ENCODE measurements at places on chromosomes 7 and 10. TPM values are rescaled to one million over a fixed set of nuclear protein-coding genes. Genes with fewer than 3 reads are reported as not detected.
A peak's percentile ranks its signal among the peaks of the same experiment; 100 is the strongest.

GRCh38 chr7:111059833-111060232, 31.1 kb upstream of the LRRN3 start:
- DNase-seq: no peak

- DNase-seq: no peak
Observed at GRCh38 chr7:148289630-148290029, 300.9 kb upstream of the C7orf33 start.

DNA sequence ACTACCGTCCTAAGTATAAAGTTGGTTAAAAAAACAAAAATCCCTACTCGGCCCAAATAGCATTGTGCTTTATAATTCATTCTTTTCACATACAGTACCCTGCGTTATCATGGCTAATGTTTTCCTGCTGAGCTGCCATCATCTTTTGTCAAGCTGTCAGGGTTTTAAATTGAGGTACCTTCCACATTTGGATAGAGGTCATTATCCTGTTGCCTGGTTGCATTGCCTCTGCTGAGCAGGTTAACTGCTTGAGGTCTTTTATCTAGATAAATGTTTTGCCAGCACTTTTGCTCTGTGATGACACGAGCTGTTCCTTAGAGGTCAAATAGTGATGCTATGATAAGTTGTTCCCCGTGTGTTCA, 94.4 kb upstream of the FZD1 start:
- no peak for DNase-seq

Gene A1CF
- not detected for total RNA-seq

Gene HPSE2
- not detected for total RNA-seq

DNA sequence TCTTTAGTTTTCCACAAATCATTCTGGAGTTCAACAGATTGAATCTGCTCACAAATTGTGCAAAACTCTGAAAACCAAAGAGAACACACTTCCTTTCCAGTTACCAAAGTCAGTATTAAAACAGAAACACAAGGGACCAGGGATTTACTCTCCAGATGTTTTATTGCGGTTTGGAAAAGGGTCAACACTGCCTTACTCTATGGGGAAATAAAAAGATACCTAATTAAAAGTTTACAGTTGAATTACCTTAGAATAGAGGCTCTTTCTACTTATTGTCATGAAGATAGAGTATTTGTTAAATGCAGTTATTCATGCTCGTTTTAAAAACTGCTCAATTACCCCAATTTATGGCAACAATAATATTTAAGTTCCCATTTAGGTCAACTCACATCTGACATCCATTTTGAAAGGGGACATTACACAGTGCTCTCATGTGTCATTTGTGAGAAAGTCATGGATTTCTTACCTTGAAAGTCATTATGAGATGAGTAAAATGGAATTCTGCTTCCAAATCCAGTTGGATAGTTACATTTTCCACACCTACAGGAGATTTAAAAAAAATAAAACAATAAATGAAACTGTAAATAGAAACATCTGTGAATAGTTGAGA, 8.4 kb downstream of the LAMB1 start:
- DNase-seq: peak; percentile 65

GRCh38 chr7:93575555-93576399, 1.3 kb upstream of the CALCR start:
- peak; percentile 6 for DNase-seq

Gene GIMAP6
- total RNA-seq: 0.48 TPM

DNA sequence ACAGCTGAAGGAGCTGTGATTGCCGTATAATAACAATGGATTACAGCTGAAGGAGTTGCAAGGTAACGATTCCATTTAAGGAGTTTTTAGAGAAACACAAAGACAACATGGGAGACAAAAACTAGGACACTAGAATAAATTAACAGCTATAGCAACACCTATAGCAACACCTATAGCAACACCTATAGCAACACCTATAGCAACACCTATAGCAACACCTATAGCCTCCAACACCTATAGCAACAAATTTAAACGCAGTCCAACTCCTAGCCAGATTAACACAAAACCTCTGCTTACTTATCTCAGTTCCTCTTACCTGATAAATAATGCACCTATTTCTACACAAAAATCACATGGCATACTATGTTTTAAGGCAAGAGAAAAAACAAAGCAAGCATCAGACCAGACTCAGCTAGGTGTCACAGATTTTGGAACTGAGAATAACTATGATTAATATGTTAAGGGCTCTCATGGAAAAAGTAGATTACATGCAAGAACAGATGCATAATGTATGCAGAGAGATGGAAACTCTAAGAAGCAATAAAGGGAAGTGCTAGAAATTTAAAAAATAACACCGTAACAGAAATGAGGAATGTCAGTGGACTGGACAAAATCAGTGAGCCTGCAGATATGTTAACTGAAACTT, 55.7 kb upstream of the SRPK2 start:
- no peak for DNase-seq

DNA sequence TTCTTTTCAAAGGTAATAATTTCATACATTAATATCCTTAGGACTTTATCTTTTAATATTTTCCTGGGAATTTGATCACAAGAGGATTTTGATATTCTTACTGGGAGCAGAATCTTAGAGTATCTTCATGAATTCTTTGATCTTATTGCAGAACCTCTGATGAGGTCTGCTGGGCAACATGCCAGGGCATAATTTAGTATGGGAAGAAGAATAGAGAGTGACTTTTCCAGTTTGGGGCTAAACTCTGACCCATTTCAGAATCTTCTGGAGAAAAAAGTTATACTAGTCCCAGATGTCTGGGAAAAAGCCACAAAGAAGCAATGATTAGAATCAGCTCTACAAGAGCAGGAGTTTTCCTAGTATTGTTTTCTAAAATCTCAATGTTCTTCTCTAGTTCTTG, 28.0 kb upstream of the RSU1 start:
- peak; percentile 56 for DNase-seq

- DNase-seq: peak; percentile 79
Observed at GRCh38 chr10:112389271-112389822, 15.4 kb downstream of the ACSL5 start.

DNA sequence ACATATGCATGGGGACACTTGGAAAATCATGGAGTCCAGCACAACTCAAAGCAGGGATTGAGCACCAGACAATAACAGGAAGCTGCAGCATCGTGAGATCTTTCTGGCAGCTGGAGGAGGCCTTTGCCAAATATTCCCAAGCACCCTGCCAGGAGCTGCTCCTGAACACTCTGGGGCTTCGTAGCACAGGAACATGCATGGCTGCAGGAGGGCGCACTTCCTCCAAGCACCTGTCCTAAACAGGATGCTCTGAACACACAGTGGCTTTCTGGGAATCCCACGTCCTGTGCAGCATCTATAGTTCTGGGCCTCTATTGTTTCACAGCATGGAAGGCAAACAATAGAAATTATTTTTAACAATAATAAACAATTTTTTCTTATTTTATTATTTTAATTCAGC, 4.1 kb downstream of the ABLIM1 start:
- DNase-seq: no peak

Gene GBX1
- total RNA-seq: not detected

DNA sequence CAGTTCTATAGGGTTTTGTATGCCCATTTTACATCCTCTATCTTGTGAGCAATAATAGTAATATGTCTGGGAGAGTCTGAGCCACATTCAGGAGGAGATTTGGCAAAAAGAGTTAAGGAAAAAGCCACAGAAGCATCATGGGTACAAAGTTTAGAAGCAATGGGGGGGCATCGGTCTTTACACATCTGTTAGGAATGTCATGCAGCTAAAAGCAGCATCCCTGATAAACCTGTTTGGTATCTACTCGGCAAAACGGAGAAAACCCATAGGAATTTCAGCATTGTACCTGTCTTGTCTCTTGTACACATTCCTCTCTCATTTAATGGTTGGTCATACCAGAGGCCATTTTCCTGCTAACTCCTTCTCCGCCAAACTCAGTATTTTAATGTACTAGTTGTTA, 12.5 kb upstream of the HERPUD2 start:
- DNase-seq: peak; percentile 37

DNA sequence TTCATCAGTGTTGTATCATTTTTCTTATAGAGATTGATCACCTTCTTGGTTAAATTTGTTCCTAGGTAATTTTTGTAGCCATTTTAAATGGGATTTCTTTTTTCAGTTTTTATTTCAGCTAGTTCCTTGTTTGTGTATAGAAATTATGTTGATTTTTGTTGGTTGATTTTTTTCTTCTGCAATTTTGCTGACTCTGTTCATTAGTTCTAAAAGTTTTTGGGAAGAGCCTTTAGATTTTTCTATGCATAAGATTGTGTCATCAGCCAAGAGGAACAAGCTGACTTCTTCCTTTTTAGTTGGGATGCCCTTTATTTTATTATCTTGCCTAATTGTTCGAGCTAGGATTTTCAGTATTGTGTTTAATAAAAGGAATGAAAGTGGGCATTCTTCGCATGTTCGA, 222.2 kb upstream of the TEX47 start:
- no peak for DNase-seq

DNA sequence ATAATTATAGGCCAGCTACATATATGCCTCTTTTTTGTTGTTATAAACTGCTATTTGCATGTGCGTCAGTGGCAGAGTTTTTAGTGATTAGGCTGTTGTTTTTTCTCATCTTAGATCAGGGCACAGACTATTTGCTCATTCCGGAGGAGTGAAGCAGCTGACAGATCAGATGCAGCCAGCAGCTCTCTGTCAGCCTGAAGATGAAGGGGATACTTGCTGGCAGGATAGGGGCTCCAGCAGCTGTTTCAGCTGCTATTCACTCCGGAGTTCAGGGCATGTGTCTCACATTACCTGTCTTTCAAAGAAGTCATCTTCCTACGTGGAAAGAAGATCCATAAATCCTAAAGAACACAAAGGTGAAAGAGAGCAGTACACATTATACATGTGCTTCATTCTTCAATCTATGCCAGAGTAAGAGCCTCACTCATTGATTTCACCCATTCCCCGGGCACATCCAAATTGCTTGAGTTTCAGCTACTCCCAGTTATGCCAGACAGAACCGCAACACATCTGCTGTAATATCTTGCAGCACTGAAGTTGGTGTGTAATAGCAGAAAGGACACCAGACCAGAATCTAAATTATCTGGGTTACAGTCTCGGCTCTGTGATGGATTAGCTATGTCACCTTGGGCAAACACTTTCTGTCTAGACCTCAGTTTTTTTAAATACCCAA, 182.8 kb upstream of the CHRM2 start:
- no peak for DNase-seq

DNA sequence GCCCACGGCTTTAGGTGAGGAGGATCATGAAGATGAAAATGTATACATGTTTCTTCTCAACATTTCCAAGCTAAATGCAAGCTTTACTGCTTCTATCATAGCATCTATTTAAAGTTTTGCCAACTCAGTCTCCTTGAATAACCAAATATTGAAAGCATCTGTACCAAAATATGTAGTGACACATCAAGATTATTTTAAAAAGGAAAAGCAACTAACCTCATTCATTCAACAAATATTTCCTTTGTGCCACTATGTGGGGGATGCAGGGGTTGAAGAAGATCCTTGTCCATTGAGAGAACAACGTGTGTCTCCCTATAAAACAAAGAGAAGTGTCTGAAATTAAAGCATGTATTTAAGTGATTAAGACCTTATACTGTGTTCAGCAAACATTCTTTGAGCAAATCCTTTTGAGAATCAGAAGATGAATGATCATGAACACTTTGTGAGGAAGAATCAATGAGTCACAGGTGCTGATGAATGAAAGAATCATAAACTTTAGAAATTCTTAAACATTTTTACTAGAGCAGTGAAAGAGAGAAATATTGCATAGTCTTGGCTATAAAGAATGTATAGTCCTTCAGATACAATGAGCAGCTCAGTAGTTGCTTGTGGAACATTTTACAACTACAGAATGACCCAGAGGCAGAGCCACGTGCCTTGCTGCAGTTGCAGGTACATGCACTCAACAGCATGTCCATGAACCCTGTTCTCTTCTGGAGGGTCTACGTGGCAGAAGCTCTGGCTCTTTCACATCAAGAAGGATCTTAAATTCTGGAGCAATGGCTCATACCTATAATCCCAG, 13.9 kb downstream of the TAS2R60 start:
- DNase-seq: no peak

- DNase-seq: no peak
Observed at GRCh38 chr10:118481871-118482270, 113.6 kb downstream of the PRLHR start.

DNA sequence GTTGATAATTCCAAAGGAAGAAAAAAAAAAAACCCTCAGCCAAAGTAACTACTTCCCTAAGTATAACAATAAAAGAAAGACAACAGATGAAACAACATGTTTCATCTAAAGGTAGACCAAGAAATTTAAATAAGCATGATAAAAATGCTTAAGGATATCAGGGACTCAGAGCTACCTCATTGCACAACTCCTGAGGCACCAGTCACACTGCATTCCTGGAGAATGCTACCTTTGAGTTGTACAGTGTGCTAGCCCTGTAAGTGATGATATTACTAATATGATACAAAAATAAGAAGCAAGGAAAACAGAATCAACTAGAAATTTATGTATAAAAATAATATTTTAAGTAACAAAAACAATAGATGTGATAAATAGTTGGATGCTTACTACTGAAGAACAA, 29.5 kb upstream of the C7orf33 start:
- no peak for DNase-seq

DNA sequence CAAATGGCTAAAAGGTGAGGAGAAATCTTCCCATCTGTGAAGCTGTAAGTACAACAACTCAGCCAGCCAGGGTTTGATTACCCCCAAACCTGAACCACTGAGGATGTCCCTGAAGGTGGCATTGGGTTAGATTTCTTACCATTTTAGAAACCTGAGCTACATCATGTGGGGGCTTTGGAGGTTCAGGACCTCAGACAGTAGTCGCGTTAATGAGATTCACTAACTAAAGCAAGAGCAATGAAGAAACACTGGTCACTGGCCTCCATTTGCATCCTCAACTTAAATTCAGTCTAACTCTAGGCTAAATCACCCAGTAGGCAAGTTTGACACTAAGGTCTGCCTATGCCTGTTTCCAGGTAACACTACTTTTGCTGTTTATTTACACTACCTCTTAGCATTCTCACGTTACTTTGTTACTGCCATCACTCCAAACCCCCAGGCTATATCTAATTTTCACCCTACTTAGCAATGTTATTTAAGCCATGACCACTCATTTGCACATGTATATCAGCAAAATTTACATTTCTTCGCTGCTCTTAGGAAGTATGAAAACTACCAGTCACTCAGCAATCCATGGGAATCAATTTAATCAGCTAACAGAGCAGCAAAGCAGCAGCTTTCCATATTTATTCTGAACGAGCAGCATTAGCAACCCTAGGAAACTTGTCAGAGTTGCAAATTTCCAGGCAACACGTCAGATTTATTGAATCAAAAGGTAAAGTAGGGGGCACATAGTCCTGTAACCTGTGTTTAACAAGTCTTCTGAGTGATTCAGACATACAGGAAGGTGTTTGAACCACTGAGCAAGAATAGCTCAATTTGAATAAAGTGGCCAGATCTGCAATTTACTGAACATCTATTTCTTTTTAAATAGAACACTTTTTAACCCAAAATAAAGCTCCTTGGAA, 788.4 kb upstream of the SORCS1 start:
- DNase-seq: no peak

Gene ASZ1
- not detected for total RNA-seq

GRCh38 chr10:100175875-100176274, 10.0 kb downstream of the ERLIN1 start:
- no peak for DNase-seq

- no peak for DNase-seq
Observed at GRCh38 chr7:108286290-108286904, 156.2 kb upstream of the LAMB4 start.
